ENCODE measurements at places on chromosomes 4 and X. TPM values are rescaled to one million over a fixed set of nuclear protein-coding genes. Genes with fewer than 3 reads are reported as not detected.

DNA sequence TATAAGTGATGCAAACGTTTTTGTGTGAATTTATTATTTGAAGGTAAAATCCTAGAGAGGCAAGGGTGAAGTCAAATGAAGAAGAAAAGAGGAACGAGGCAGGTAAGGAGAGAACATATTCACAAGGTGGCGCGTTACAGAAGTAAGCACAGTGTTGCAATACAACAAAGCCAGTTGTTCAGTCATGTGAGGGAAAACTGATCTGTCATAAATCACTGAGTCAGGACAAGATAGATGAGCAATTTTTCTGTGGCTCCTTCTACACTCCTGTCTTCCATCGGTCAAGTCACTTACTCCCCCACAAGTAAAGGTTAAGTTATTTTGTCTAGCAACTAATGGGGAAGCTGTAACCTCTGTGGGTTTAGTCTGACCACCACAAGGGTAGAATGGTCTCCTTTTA lies 203.0 kb upstream of the GK2 start:
- no peak for DNase-seq

GPRASP3 gene
- total RNA-seq: 19.8 TPM

DNA sequence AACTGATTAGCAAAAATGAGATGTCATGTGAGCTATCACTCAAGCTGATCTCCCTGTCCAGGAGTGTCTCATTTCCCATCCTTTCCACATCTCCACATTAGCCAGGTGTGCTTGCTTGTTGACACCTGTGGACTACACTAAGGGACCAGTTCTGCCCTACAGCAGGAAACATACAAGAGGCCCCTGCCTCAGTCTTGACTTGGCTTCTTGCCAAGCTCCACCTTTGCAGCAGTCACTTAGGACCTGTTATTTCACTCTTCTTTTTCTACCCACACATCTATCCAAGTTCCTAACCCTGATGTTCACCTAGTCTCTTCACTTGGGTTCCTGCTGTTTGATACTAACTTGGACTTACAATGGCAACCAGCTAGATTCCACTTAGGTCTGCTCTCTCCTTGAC lies 13.2 kb downstream of the FRMD7 start:
- DNase-seq: no peak

DNA sequence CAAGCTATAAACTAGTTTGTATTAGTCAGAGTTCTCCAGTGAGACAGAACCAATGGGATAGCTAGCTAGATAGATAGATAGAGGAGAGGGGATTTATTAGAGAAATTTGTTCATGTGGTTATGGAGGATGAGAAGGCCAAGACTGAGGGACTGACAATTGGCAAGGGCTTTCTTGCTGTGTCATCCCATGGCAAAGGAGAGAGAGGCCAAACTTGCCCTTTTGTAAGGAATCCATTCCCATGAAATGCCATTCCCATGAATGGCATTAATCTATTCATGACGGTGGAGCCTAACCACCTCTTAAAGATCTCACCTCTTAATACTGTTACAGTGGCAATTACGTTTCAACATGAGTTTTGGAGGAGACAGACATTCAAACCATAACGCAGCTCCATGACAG lies 58.1 kb downstream of the LINC00632 start:
- no peak for DNase-seq

TNMD gene
- 2.1 TPM for total RNA-seq

DNA sequence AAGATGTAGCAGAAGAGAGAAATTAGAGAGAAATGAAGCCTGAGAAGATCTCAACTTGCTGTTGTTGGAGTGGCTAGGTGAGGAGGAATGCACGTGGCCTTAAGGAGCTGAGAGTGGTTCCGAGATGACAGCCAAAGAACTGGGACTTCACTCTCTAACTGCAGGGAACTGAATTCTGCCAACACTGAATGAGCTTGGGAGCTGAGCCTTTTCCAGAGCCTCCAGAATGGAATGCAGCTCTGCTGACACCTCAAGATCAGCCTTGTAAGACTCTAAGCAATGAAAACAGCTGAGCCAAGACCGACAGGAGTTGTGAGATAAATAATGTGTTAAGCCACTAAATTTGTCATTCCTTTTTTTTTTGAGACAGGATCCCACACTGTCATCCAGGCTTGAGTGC lies 73.0 kb downstream of the TLL1 start:
- no peak for DNase-seq

GRCh38 chrX:114712466-114712865 lies 128.6 kb downstream of the HTR2C start:
- DNase-seq: no peak

- peak; percentile 50 for DNase-seq
Observed at GRCh38 chr4:74364652-74365491, at the start of gene EREG. EREG (plus strand) TSS chr4:74365145; CDS start chr4:74365309, 164 bp downstream.

All from H1 (cell line).